ENCODE measurements at places on chromosomes 11 and 22.

DNA sequence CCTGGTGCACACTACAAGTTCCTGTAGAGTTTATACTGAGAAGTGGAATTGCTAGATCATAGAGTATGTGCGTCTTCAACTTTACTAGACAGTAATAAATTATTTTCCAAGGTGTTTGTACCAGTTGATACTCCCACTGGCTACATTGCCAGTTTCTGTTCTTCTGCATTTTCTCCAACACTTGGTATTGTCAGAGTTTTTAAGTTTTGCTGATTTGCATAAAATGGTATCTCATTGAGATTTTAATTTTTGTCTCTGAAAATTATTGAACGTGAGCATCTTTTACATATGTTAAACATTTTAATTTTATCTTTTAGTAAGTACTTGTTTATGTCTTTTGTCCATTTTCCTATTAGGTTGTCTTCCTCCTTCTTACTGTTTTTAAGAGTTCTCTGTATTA, 7.3 kb downstream of the TBCEL start:
- no peak for DNase-seq

DNA sequence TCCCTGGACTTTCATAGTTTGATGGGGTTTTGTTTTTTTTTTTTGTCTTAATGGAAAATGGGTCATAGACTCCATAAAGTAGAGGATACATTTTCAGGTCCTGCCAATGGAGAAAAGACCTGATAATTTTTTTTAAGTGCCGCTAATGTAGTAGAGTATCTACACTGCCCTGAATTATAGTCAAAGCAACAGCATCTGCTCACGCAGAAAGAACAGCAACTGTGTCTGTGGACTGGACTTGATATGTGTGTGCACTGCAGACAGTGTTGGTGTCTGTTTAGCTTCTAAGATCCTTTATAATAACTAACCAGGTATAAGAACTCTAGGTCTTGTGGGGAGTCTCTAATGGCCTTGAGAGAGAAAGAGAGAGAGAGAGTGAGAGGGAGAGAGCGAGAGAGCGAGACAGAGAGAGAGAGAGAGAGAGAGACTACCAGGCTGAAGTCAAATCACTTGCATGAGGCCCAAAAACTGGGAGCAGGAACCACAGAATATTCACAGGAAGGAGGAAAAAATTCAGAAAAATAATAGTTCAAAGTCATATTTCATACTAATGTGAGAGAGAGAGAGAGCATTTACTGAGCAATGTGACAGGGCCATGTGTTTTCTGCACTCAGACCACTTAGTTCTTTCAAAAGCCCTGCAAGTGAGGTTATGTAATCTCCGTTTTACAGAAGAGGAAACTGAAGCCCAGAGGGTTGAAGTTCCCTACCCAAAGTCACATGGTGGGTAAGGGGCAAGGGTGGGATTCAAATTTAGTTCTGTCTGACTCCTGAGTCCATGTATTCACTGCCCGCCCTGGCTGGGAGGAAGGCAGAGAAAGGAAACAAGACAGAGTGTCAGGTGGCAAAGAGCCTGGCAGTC, 8.6 kb upstream of the MIAT start:
- DNase-seq = no peak

GRCh38 chr11:129825380-129825779, 9.7 kb downstream of the TMEM45B start:
- DNase-seq = no peak

- no peak for DNase-seq
These were observed 596.7 kb downstream of the JRKL start for GRCh38 chr11:96986516-96986915.

GRCh38 chr11:1511937-1512496, 25.4 kb upstream of the MOB2 start:
- no peak for DNase-seq
